ENCODE measurements at places on chromosomes 1 and 21.

DNA sequence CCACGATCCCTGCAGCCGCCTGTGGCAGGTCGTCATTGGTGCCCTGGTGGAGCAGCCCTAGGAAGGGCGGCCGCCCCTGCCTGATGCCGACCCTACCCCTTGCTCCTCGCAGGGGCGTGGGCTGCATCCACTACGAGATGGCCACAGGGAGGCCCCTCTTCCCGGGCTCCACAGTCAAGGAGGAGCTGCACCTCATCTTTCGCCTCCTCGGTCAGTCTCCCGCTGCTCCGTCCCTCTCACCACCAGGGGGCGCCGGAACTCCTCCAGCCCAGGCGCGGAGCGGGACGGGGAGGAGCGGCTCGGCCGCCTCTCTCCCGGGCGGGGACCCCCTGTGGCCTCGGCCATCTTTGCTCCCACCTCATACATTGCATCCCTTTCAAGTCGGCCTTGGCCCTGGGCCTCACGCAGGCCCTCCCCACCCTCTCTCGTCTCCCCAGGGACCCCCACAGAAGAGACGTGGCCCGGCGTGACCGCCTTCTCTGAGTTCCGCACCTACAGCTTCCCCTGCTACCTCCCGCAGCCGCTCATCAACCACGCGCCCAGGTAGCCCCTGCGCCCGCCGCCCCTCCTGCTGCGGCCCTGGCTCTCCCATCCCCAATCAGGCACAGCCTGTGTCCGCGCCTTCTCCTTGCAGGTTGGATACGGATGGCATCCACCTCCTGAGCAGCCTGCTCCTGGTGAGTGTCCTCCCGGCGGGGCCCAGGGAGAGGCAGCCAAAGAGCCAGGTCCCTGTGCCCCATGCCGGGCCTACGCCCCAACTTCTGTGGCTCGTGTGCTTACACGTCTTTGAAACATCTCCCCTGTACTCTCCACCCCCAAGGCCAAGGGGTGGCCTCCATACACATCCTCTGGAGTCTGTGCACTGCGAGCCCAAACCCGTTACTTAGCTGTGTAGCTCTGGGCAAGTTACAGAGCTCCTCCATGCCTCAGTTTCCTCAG lies 24.7 kb downstream of the CDK18 start:
- DNase-seq, result peak; percentile 40

DNA sequence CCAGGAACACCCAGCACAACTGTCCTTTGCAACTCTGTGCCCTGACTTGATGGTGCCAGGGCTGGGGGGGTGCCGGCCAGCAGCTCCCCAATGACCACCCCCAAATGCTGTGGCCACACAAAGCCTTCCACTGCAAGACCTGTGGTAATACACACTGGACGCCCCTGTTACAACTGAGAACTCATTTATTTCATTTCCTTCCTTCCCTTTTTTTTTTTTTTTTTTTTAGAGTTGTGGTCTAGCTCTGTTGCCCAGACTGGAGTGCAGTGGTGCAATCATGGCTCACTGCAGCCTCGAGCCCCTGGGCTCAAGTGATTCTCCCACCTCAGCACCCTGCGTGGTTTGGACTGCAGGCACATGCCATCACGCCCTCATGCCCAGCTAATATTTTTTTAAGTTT lies 25.2 kb downstream of the TP73 start:
- DNase-seq, result no peak

DNA sequence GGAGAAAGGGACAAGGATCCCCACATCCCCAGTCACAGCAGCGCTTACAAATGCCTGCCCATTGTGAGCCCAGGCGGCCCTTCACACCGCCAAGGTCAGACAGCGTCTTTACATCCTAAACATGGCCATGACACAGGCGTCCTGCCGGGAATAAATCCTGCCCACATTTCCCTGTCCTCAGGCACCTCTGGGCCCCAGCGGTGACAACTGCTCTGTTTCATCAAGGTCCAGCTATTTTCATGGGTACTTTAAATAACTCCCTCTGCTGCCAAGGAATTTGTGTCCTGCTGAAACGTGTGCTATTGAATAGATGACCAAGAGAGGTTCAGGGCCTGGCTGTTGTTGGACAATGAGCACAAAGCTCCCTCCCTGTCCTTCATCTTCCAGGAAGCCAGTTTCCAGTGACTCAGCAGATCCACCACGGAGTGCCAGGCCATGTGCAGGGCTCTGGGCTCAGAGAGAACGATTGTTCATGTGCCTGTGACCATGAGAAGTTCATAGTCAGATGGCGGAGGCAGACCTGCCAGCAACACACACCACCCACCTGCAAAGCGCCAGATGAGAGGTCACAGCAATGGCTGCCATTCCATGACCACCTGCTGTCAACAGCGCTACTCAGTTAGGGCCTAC lies 195.8 kb downstream of the MATN1 start:
- DNase-seq, result no peak

- DNase-seq, result no peak
These were observed 26.0 kb downstream of the RABIF start for GRCh38 chr1:202862679-202863560.

DNA sequence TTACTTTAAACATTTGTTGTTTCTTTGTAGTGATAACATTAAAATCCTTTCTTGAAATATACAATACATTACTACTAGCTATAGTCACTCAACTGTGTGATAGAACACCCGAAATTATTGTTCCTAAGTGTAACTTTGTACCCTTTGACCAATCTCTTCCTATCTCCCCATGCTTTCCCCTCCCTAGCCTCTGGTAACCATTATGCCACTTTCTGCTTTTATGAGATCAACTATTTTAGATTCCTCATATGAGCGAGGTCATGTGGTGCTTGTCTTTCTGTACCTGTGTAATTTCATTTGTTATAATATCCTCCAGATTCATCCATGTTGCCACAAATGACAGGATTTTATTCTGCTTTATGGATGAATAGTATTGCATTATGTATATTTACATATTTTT lies 629.0 kb downstream of the USP25 start:
- no peak for DNase-seq

- no peak for DNase-seq
These were observed 13.9 kb upstream of the MTARC1 start for GRCh38 chr1:220772846-220773245.

DNA sequence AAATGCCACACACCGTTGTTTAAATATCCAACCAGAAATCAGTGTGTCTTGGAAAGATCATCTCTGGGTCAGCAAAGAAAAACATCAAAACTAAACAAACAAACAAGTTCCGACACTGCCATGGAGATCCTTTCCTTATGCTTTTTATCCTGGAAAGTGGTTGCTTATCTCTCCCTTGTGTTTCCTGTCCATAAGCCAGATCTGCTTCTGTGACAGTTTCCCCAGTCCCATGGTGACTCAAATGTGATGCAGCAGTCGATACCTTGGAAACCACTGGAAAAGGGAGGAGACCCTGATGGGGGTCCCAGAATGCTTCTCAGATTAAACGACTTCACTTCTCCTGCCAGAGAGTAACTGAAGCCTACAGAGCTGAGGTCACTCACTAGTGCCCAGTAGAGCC lies 94.7 kb downstream of the DMRTA2 start:
- DNase-seq, result no peak

DNA sequence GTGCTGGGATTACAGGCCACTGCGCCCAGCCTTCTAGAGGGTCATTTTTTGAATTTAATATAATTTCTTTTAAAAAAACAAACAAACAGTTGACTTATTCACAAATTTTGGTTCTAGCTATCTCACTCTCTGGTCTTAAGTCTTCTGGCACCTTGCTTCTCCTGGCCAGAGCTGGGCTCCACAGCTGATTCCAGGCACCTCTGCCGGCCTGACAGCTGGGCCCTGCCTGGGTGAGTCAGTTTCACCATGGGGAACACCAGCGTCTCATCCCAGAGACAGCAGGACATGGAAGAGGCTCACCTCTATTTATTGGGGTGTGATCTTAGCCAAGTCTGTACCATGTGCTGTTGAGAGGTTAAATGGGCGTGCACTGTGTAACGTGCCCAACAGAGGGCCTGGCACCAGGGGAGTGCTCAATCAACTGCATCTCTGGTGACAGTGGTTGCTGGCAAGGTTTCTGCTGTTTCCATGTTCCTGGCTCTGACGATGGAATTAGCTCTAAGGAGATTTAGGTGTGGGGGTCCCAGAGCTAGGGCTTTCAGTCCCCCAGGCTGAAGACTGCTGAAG lies 956 bp downstream of the CPLANE2 start:
- peak; percentile 84 for DNase-seq

DNA sequence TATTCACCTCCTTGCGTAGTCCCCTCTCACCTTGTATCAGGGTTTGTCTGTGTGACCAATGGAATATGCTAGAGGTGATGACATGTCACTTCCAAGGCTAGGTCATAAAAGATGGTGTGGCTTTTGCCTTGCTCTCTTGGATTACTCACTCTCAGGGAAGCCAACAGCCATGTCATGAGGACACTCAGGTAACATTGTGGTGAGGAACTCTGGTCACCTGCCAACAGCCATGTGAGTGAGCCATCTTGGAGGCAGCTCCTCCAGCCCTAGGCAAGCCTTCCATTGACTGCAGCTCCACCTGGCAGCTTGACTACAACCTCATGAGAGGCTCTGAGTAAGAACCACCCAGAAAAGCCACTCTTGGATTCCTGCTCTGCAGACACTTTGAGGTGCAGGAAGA lies 11.0 kb upstream of the HEYL start:
- no peak for DNase-seq

- no peak for DNase-seq
These were observed 26.8 kb upstream of the BEND5 start for GRCh38 chr1:48803474-48803873.

GRCh38 chr1:23930270-23930669 lies 17.1 kb upstream of the CNR2 start:
- DNase-seq, result no peak

GRCh38 chr21:44682580-44683151 lies 703 bp upstream of the KRTAP12-1 start:
- DNase-seq, result no peak

GRCh38 chr1:156490401-156491032 lies 10.1 kb downstream of the MEF2D start:
- no peak for DNase-seq

- DNase-seq, result no peak
These were observed 5.4 kb downstream of the NECTIN4 start for GRCh38 chr1:161083748-161084596.

- DNase-seq, result no peak
These were observed 1010.3 kb downstream of the KCNT2 start for GRCh38 chr1:195597891-195598290.

- DNase-seq, result no peak
These were observed 80.4 kb downstream of the IFI44 start for GRCh38 chr1:78730054-78730453.

DNA sequence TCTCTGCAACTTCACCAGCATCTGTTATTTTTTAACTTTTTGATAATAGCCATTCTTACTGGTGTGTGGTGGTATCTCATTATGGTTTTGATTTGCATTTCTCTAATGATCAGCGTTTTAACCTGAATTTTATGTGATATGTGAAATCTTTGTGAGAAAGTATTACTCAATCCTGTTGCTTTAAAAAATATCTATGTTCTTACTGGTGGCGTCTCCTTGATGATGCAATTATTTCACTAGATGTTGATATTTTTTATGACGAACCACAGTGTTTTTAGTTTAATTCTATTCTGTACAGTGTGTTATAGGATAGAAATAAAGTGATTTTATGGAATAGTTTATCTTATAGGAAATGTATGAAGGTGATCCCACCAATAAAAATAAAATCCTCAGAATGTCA lies 54.7 kb upstream of the GPR88 start:
- no peak for DNase-seq

DNA sequence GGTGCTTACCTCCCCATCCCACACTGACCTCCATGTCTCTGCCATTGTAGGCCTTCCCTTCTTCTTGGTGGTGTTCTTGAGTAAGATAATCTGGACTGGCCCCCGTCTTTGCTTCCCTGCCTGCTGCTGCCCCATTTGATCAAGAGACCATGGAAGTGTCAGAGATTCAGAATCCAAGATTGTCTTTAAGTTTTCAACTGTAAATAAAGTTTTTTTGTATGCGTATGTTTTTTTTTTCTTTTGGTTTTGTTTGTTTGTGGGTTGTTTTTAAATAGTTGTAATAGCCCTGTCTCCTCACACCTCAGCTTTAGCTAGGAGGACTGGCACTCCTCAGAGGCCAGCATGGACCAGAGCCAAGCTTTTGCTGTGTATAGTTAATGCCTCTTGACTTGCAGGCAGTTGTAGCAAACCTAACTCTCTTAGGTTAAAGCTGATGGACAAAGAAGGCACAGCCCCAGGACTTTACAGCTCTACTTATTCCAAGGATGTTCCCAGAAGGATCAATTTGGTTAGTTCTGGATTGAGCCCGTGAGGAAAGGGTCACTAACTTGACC lies 5.6 kb upstream of the YBX1 start:
- no peak for DNase-seq

Data from NCI-H446 treated with DMSO at 0.1 percent for 48 hours (cell line).